ENCODE measurements at places on chromosomes 13 and 19.
A peak's percentile ranks its signal among the peaks of the same experiment; 100 is the strongest.

GRCh38 chr13:106619688-106620555, 52.0 kb upstream of the ARGLU1 start:
- peak; percentile 79 for DNase-seq

DNA sequence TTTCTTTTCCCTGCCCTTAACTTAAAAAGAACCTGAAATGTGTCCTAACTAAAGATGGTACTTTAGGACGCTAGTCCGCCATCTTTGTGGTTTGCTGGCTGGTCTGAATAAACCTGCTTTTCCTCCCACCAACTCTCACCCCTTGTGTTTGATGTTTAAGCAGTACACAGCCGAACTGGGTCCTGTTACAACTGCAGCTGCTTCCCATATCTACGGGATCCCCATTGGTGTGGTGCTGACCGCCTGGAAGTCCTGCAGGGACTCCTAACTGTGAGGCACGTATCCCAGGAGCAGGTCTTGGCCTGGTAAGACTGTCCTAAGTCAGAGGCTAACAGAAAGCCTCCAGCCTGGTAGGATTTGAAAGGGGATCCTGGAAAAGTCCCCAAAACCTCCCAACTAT, 40.9 kb upstream of the VSTM2B start:
- no peak for DNase-seq

DNA sequence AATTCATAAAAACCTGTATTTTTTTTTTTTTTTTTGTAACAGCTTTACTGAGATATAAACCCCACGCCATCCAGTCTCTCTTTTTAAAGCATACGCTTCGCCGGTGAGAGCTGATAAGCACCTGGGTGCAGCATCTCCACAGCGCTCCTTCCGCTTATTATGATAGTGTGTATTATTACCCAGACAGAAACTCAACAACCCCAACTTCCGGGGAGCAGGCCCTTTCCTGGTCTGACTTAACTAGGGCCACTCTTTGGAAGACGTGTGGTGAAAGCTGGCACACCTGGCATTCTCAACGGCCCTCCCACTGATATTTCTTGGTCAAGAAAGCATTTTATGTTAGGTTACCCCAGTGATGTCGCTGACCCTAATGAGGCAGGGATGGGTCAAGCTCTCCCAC, 51.4 kb upstream of the SLC15A1 start:
- no peak for DNase-seq

DNA sequence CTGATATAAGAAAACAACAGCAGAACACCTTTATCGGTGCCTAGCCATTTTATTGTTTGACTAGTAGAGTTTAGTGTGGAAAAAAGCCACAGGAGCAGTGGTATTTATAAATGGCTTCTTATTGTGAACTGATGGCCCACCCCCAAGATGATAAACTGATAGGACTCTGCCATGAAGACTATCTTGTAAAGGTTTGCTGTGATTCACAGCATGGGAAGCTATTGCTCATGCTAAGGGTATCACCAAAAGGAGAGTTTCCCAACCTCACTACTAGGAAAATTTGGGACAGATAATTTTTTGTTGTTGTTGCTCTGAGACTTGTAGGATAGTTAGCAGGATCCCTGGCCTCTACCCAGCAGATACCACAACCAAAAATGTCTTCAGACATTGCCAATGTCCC, 12.0 kb upstream of the SLC7A1 start:
- no peak for DNase-seq

GRCh38 chr13:98339684-98340425, 162.8 kb upstream of the RNF113B start:
- no peak for DNase-seq

- no peak for DNase-seq
Observed at GRCh38 chr19:40274585-40275544, 10.3 kb downstream of the AKT2 start.

Data from DMS79 treated with DMSO at 0.1 percent for 48 hours (cell line).